ENCODE measurements at places on chromosomes 12 and 14.

- no peak for DNase-seq
Observed at GRCh38 chr12:82627799-82628198, 58.9 kb upstream of the TMTC2 start.

DNA sequence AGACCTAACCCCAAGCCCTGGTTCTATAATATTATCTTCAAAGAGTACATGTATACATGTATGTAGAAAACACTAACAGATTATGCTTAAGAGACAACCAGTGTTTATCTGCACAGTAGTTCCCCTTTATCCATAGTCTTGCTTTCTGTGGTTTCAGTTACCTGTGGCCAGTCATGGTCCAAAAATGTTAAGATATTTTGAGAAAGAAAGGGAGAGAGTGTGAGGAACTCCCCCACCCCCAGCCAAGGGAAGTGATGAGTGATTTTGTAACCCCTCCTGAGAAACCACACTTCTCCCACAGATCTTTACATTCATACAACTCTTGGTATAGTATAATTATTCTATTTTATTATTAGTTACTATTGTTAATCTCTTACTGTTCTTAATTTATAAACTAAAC, 77.3 kb upstream of the CNTN1 start:
- no peak for DNase-seq

- DNase-seq: no peak
Observed at GRCh38 chr12:843609-844008, 91.2 kb downstream of the WNK1 start.

DNA sequence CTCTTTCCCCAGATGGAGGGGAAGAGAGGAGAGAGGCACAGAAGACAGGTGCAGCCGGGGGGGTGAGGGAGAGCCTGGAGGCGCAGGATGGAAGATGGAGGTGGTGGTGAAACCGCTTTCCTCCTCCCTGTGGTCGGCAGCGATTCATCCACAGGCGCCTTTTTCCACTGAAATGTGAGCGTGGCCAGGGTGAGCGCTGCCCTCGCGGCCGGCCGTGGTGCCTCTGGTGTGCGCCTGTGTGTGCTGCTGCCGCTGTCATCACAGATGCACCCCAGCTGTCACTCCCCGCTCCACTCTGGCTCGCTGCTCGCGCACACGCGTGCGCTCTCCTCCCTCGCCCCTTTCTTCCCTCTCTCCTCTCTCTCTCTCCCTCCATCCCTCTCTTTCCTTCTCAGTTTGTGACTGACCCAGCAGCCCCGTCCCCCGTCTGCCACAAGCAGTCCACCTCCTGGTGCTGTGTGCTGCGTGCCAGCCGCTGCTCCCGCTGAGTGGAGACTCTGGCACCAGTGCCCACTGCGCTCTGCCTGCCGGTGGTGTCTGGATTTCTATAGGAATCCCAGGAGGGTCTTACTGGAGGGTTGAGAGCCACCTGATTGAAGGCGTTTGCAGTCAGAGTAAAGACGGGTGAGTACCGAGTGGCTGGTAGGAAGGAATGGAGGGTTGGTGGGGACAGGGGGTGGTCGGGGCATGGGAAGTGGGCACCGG, at the start of gene LRTM2:
Gene LRTM2, plus strand, starts transcription at position 375 of the 705 bp plus-strand sequence. CDS start 7,584 bp downstream, outside the sequence.
- DNase-seq: no peak

- DNase-seq: no peak
Observed at GRCh38 chr12:68825569-68826217, 17.7 kb downstream of the MDM2 start.

DNA sequence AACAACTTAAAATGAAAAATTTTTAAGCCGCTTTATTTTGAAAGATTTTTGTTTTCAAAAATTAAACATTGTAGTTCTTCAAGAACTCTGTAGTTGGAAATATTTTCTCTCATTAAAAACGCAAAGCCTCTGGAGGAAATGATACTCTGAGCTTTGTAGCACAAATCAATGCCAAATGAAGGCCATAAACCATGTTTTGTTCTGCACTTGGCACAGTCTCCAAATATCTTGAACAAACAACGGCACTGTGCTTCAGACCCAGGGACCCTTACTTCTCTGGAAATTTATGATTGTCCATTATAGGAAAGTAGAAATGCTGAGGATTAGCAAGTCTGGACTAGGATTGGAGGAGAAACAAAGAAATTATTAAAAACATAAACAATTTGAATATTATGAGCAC, 160.8 kb upstream of the BMP4 start:
- no peak for DNase-seq

GRCh38 chr14:26427097-26427496, 170.7 kb downstream of the NOVA1 start:
- DNase-seq: no peak

DNA sequence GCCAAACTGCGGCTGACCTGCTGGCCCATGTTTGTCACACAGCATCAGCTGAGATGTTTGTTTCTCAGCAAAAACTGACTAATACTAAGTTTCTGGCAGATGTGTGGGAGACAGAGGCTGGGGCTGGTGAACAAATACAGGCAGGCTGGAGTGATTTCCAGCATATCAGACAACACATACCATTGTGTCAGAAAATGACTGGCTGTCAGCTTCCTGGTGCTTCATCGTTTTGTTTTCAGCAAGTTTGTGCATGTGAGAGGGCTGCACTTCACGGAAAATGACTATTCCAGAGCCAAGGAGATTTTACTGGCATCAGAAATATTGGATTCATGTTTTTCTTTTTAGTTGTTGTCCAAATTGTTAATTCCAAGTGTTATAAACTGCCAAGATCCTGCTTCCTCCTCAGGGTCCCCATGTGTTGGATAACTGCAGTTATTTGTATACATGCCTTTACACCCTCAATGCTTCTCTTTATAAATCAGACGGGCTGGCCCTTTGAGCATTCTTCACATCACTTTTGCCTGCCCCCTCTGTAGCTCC, 145.7 kb downstream of the GALC start:
- DNase-seq: no peak

DNA sequence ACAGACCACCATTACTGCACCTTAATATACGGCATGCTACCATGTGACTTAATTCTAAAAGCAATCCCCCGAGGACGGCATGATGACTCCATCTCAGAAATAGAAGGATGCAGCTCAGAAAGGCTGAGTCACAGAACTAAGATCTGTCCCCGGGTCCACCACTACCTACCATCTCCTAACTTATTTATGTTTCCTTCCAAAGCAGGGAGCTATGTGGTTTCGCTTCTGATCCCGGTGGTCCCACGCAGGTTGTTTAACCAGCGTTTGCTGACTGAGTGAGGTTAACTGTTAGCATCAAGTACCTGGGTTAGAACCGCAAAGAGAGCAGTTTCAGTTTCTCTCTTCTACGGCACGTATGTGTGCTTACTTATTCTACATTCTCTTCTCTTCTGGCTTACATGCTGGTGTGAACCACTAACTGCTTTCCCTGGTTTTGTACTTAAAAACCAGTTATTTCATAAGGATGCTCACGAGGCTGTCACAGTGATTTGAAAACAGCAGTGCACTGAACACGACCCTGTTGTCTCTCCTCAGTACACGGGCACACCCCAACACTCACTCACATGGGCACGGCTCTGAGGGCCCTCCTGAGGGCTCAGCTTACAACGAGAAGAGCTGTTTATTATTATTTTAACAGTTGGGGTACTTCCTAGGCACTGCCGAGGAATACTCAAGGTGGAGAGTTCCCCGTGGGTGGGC, 66.7 kb downstream of the CCDC88C start:
- DNase-seq: no peak

DNA sequence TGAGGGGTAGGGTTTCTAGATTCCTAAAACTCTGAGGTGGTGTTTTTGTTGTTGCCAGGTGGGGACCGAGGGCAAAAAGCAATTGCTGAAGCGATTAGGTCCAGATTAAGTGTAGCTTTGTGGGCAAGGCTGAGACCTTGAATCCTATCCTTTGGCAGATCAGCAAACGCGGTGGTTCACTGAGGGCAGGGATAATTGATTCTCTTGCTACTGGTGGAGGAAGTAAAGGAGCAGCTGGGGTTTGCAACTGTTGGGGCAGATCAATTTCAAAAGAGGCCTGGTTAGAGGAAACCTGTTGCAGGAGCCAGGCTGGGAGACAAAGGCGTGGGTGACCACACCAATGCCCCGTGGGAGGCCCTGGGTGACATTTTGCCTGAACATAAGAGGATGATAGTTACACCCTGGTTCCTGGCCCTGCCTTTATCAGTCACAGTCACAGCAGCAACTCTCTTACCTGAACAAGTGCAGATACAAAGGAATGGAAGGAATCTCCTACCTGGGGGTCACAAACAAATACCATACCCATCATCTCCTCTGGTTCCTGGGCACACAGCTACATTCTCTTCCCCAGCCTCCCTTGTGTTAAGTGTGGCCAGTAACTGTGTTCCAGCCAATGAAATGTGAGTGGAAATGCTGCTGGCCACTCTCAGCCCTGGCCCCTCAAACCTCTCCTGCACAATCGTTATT, 43.3 kb upstream of the RASSF3 start:
- DNase-seq: no peak

DNA sequence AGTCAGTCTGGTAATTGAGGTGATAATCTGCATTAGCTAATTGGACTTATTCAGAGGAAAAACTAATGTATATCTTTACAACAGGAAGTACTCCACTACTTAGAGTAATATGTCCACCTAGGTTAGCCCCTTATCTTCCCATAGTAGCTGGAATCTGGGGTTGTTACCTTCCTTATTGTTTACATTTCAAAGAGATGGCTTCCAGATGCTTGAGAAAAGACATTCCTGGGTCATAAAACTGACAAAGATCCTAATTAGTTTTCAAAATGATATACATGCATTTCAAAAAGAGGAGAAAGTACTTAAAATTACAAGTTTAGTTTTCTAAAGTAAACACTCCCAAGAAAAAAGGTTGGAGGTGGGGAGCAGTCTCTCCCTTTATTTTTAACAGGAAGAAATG, 78.1 kb downstream of the RPL10L start:
- no peak for DNase-seq

GRCh38 chr12:132237772-132238487, 91.5 kb downstream of the GALNT9 start:
- DNase-seq: no peak

DNA sequence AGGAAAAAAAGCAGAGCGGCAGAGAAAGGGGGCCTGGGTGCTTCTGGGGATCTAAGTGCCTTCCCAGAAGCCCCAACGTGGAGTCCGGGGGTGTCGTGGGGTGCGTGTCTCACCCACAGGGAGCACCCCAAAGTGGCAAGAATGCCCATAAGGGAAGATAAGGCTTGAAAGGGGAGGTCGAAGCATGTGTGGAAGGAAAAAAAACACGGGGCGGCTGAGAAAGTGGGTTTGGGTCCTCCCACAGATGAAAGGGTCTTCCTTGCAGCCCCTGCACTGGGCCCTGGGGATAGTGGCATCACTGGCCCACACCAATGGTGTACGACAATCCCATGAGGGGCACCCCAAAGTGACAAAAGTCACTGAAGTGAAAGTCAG, 275.5 kb downstream of the ALG10 start:
- DNase-seq: no peak

GRCh38 chr12:57629897-57630471, 3.0 kb downstream of the B4GALNT1 start:
- no peak for DNase-seq

- no peak for DNase-seq
Observed at GRCh38 chr14:57736391-57736790, 129.5 kb downstream of the SLC35F4 start.

- no peak for DNase-seq
Observed at GRCh38 chr14:98130691-98131090, 1141.3 kb downstream of the BCL11B start.

- DNase-seq: no peak
Observed at GRCh38 chr12:50338920-50339645, 55.8 kb upstream of the LIMA1 start.

- no peak for DNase-seq
Observed at GRCh38 chr14:74927225-74927624, 4.2 kb upstream of the RPS6KL1 start.

GRCh38 chr12:32353540-32353939, 45.8 kb upstream of the FGD4 start:
- DNase-seq: no peak

DNA sequence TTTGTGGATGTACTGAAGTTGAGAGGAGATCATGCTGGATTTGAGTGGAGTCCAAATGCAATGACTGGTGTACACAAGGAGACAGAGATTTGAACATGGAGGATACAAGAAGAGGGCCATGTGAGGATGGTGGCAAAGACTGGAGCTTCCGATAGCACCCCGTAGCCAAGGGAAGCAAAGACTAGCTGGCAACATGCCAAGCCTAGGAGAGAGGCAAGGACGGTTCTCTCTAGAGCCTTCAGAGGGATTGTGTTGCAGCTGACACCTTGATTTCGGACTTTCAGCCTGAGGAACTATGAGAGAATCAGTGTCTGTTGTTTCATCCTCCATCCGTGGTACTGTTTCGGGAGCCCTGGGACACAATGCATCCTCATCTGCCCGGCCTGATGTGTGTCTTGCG, 202.5 kb downstream of the SLC15A4 start:
- DNase-seq: no peak

GRCh38 chr12:110689281-110690126, 589 bp upstream of the HVCN1 start:
- peak; percentile 54 for DNase-seq

DNA sequence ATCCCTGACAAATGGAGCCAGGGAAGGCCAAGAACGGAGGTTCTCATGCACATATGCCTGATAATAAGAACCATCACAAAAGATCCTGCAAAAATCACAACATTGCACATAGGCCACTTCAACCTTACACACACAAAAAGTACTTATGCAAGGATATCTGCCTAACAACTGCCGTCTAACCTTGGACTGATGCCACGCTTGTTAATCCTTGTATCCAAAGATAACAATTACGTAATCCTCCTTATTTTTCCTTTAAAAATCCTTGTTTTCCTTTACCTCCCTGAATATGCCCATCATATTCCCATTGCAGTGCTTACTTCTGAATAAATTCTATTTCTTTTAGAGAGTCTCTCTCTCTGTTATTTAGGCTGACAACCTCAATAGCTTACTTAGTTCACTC, 59.5 kb downstream of the TMEM116 start:
- DNase-seq: no peak

DNA sequence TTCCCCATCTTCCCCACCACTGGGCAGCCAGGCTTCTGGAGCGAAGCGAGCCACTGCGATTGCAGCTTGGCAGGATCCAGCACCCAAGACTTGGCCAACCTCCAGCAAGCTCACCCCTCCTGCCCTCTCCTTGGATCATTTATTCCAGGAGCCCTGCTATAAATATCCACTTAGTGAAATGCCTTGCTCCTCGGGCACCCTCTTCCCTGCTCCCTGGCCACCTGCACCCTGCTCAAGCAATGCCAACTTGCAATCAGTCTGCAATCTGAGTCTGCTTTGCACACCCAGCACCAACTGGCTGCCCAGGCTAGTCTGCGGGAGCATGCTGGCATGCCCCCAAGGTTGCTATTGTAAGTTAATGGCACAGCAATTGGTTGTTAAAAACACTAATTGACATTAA, 666.0 kb downstream of the MED13L start:
- no peak for DNase-seq

DNA sequence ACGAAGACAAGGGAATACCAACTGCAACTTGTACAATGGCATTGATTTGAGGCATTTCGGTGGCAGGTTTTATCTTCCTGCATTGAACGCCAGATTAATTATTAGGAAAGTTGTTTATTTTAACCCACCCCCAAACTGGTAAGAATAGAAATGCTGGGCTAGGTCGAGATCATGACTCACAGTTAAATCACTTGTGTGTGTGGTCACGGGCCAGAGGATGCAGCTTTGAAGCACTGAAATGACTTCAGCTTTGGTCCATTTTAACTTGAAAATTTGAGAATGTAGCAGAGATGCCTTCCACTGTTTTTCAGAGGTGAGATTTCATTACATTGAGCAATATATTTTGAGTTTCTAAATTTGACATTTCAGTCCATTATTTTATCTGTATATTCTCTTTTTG, 23.6 kb upstream of the KCNH3 start:
- no peak for DNase-seq

GRCh38 chr12:109642506-109643132, 69.0 kb downstream of the MVK start:
- DNase-seq: no peak

- no peak for DNase-seq
Observed at GRCh38 chr14:21822109-21822508, 148.5 kb upstream of the OR4E1 start.
